Stimulated activated CD8-positive, alpha-beta memory T cell treated with anti-CD3 and anti-CD28 coated beads, Interleukin-4, amount 100 ng/mL, for 24 hours (primary cell): ENCODE measurements at places on chromosomes 1 and 21.

DNA sequence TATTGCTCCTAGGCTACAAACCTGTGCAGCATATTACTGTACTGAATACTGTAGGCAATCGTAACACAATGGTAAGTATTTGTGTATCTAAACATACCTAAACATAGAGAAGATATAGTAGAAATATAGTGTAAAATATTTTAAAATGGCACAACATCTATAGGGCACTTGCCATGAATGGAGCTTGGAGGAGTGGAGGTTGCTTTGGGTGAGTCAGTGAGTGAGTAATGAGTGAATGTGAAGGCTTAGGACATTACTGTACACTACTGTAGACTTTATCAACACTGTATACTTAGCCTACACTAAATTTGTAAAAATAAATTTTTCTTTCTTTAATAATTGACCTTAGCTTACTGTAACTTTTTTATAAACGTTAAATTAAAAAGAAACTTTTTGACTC is 7.9 kb downstream of the LEFTY2 start:
- no peak for DNase-seq

GRCh38 chr1:199247891-199248290 is 609.1 kb downstream of the PTPRC start:
- DNase-seq: no peak

DNA sequence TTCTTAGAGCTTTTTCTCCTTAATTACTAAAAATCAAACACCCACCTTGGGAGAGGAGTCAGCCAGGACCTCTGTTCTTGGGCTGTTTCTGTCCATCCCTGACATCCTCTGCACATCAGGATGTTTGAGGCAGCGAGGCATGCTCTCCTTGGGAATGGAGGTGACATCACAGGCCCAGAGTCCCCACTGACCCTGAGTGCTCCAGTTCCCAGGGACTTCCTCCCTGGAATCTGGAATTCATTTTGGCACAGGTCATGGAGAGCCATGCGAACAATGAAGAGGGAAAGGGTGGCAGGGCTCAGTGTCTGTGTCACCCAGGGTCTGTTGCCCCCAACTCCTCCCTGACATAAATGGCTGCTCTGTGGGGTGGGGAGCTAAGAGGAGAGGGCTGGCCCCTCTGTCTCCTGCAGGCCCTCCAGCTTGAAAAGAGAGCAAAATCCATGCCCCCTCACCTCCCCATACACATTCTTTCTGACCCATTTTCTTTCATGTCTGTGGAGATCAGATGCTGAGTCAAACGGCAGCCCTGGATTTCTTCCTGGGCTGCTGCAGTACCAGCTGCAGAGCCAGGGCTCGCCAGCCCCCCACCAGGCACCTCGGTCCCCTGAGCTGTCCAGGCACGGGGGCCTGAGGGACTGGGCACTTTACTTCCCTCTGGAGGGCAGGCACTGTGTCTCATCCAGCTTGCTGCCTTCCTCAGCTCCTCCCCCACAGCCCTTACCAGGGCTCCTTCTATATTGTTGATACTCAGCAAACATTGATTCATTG is 102.0 kb downstream of the NMNAT2 start:
- no peak for DNase-seq

- DNase-seq: no peak
Measured at GRCh38 chr1:167669209-167670124, 39.4 kb downstream of the RCSD1 start.

- DNase-seq: no peak
Measured at GRCh38 chr1:41878495-41878894, 40.2 kb downstream of the HIVEP3 start.
